ENCODE measurements at places on chromosomes 7 and 10.

DNA sequence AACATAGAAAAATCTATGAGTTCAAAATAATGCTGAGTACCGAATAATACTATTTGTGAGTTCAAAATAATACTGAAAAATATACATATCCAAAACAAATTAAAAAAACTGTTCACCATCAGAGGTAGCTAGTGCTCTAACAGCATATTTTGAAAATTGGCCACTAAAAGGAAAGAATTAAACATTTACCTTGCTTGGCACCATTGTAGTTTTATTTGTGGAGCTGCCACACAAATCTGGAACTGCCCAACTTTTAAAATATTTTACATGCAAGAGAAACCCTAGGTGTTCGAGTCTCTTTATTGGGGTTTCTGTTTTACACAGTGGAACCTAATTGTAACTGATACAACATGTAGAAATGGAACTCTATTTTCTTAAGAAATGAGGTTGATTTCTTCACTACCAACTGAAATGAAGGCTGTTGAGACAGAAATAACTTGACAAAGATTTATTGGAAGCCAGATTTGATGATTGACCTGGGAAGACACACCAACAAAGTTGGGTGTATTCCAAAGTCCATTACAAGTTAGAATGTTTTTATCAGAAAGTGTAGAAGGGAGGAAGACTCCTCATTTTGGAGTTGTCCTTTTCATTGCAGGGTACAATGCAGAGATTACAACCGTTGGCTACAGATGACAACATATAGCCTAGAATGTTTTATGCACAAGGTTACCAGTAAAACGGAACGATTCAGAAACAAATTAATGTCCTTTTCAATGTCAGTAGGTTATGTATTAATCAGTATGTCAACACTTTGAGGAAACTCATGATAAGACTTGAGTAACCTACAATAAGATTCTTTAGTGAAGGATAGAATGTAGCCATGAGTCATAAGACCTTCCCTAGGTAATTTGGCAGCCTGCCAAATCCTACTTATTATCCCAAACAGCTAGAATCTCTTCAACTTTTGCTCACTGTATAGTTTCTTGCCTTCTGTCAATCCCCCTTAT is 73.8 kb upstream of the PAPSS2 start:
- no peak for DNase-seq

- DNase-seq = no peak
These were observed 48.8 kb upstream of the COL1A2 start for GRCh38 chr7:94345907-94346306.

GRCh38 chr7:150464962-150465361 is 14.5 kb downstream of the GIMAP8 start:
- no peak for DNase-seq

- DNase-seq = no peak
These were observed 26.3 kb downstream of the TMEM60 start for GRCh38 chr7:77771901-77772300.

DNA sequence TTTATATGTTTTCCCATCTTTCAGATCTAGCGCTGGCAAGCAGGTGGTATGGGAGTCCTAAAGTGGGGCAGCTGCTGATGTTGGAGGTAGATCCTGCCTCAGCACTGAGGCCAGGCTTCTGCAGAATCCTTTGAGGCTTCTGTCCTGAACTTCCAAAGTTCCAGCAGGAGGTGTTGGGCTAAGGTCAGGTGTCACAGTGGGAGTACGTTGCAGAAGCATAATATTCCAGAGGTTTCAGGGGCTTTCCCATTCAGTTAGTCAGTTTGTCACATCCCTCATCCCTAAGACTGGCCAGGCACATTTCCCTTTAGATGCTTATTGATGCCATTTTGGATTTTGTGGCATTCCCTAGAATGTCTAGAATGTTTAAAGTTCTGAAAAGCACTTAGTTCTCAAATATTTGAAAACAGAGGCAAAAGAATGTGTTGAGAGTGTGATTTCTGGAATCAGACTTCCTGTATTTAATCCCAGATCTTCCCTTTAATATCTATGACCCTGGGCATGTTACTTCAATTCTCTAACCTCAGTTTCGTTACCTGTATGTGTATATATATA is 319.1 kb upstream of the PHYHIPL start:
- no peak for DNase-seq

DNA sequence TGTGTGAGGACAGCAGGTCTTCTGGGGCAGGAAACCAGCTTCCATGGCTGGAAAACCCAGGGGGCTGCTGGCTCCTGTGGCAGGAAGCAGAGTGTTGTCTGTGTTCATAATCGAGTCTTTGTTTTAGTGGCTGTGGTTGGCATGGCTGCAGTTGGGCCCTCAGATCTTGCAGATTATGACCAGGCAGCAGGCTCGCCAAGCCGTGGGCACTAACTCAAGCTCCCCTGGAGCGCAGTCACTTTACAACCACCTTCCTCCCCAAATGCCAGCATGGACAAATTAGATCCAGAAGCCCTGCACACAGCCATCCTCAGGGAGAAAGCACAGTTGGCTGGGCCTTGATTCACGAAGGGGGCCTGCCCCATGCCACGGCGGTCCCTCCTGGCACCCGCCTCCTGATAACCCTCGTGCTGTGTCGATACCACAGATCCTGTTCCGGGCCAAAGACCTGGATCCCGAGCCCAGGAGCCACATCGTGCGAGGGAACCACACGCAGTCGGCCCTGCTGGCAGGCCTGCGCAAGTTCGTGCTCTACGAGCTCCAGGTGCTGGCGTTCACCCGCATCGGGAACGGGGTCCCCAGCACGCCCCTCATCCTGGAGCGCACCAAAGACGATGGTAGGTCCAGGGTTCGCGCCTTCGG is 552.5 kb upstream of the FOXK1 start:
- no peak for DNase-seq

- no peak for DNase-seq
These were observed 386.9 kb upstream of the CNTNAP2 start for GRCh38 chr7:145729691-145730090.

DNA sequence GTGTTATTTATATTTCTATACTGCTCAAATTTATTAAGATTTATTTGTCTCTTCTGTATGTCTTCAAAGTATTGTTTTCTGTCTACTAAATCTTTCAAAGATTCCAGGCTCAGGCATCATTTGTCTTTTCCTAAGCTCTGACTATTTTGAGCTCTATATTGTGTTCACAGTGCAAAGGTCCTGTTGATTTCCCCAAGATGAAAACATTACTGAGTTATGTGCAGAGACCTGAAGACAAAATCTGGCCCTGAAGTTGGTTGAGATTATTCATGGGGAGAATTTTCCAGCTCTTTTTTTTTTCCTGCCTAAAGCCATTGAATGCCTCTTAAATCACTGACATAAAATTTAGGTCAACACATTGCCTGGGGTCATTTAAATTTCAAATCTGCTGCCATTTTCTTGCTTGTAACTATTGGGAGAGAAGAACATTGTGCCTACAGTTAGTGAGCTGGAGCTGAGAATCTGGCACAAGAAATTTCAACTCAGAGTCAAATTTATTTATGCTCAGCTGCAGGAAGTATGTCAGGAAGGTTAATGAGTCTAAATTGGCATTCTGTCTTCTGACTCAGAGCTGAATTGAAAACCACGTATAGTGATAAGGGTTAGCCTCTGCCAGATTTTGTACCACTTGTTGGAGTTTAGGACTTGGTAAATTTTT is 31.6 kb downstream of the CSTF2T start:
- no peak for DNase-seq

DNA sequence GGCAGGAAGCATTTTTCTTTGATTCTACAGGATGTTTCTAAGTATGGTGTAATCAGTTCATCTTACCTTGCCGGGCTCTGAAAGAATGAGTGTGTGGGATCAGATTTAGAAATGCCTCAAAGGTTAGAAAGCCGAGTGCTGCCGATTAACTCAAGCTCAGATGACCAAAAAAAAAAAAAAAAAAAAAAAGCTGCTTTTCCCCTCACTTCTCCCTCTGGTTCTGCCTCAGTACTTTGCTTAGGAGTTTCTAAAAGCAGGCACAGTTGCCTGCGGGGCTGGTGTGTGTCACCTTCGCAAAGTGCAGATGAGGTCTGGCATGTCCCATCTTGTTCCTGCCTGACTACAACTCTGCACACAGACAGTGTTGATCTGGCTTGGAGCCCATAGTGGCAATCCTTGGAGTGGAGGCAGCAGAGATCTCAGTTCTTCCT is 47.0 kb downstream of the KIAA1217 start:
- no peak for DNase-seq

DNA sequence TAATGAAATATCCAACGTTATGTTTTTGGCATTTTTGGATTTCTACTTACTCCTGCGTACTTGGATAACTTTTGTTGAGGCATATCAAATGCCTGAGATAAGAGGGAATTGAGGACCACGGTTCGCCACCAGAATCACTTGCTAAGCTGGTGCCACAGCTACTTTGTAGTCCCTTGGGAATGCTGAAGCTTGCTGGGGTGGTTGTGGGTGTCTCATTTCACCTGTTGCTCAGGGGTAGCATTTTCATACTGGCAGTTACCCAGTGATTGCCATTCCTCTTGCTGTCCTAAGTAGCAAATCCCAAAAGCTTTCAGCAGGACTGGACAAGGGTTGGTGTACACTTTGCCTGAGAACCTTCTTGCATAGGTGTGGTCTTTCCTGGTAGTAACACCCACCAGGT is 75.2 kb downstream of the CREB5 start:
- no peak for DNase-seq

GRCh38 chr10:127836966-127837365 is 55.8 kb downstream of the CLRN3 start:
- DNase-seq = no peak

- DNase-seq = no peak
These were observed 203.9 kb downstream of the FAM107B start for GRCh38 chr10:14570800-14571199.

- no peak for DNase-seq
These were observed 5.2 kb upstream of the IGF2BP3 start for GRCh38 chr7:23475576-23475839.

DNA sequence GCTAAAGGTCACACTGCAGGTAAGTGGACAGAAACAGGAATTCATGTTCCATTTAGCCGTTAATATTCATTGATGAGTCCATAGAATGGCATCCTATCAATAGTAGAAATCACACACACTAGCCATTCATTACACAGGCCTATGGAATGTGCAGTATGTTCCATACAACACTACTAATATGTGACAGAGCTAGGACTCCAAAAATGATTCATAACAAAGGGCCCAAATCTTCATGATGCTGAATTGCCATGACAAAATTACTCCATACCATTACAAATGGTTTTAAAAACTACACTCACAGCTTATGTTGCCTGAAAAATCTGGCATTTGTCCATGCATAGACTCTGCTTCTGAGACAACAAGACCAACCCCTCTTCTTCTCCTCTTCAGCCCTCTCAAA is 549.1 kb downstream of the XPNPEP1 start:
- DNase-seq = no peak

- DNase-seq = no peak
These were observed 97.1 kb downstream of the VOPP1 start for GRCh38 chr7:55474944-55475854.

DNA sequence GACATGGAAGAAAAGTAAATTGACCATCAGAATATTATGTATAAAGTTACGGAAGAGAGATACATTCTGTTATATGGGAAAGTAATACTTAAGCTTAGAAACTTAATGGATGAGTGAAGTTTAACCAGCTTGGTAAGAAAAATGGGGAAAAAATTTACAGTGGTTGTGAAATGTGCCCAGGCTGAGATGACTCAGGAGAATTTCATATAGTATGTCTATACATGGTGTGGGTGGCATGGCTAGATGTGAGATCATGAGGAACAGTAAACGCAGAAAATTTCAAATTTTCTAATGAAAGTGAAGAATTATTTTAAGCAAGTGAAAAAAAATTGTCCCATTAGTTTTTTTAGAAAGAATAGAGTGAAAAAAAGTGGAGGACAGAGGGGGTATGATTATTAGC is 552.5 kb upstream of the SORCS1 start:
- DNase-seq = no peak

GRCh38 chr7:37282927-37283326 is 165.7 kb downstream of the ELMO1 start:
- DNase-seq = no peak

GRCh38 chr10:3977761-3978160 is 192.8 kb upstream of the KLF6 start:
- no peak for DNase-seq

DNA sequence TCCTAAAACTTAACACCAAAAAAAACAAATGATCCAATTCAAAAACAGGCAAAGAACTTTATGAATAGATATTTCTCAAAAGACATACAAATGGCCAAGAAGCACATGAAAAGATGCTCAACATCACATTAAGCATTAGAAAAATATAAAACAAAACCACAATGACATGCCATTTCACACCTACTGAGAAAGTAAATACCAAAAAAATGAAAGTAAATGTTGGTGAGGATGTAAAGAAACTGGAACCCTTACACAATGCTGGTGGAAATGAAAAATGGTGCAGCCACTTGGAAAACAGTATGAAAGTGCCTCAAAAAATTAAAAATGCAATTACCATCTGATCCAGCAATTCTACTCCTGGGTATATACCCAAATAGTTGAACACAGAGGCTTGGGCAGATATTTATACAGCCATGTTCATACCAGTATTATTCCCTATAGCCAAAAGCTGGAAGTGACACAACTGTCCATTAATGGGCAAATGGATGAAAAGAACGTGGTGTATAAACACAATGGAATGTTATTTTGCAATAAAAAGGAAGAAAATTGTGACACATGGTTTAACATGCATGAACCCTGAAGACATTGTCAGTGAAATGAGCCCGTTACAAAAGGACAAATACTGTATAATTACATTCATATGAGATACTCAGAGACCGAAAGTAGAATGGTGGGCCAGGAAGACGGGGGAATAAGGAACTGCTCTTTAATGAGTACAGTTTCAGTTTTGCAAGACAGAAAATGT is 89.0 kb downstream of the JMJD1C start:
- DNase-seq = no peak

GRCh38 chr7:26127411-26127810 is 24.6 kb upstream of the NFE2L3 start:
- no peak for DNase-seq

DNA sequence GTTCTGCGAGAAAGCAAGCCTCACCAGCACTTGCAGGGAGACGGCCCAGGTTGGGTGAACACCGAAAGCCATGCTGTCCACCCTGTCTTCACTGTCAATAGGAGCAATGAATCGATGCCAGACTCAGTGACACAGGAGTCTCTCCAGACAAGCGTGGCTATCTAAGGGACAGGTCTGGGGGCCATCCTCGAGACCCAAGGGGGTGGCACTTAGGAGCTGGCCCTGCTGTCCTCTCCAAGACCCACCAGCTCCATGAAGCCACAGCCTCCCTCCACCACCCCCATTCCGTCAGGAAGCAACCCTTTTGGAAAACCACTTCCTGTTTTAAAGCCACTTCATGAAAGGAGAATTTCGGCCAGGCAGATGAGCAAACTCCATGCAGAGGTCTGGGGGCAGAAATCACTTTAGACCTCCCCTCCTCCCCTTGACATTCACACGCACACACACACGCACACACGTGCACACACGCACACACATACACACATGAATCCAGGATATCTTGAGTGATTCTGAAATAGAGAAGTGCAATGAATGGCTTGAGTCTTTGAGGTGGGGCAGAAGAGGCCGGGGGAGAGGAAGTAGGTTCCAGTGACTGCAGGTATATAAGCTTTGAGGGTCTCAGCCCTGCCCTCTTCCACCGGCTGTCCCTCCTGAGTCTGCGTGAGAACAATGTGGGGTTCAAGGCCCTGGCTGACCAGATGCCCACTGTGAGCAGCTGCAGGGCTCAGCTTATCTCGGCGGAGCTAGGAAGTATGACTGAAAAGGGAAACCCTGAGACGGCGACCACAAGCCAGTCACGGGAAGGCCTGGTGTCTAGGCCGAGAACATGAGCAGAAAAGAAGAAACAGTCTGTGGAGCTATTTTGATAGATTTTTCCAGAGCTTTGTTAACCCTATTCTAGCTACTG is 25.0 kb downstream of the RGS10 start:
- peak; percentile 45 for DNase-seq
